Bronchial epithelial cell (primary cell): ENCODE measurements at places on chromosomes 12 and 14. TPM values are rescaled to one million over a fixed set of nuclear protein-coding genes. Genes with fewer than 3 reads are reported as not detected.

DNA sequence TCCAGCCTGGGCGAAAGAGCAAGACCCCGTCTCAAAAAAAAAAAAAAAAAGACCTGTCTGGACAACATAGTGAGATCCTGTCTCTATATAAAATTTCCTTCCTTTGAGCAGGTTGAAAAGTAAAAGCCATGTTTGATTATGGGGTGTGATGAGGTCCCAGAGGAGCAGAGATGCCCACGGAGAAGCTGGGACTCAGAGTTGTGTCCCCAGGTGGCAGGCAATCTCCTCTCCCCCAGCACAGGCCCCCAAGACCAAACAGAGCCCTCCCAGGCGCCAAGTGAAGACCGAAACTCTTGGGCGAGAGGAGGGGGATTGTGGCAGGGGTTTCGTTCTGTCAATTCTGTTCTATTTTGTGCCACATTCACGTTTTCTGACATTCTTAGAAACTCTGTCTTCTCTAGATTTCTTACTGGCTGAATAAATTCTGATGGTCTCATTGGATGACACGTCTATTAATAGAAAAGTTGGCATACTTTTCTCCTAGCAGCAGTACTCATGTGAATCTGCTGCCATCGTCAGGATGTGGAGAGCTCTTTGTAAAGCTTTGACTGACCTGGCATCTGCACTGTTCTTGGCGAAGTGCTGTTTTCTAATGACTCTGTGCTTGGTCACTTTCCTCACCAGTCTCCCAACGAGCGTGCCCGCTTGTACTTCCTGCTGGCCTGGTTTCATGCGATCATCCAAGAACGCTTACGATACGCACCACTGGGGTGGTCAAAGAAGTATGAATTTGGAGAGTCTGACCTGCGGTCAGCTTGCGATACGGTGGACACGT lies 43.4 kb downstream of the HSP90AA1 start:
- no peak for DNase-seq

DNA sequence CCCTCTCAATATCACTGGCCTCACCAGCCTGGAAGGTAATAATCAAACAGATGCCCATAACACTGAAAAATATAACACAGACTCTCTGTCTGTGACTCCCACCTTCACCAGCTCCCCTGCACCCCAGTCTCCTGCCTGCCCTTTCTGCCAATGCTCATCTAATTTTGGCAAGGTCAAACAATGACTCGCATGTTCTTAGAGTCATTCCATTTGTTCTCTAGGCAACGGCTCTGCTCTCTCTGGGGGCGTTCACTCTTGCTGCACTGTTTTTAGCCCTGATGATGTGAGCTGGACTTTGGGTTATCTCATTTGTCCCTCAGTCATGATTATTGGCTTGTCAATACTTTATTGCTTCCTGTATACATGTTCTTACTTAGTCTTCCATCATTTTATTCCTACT lies 691.8 kb downstream of the FLRT2 start:
- DNase-seq, result no peak

- no peak for DNase-seq
These were observed 162.7 kb downstream of the BTG1 start for GRCh38 chr12:91982946-91983345.

DNA sequence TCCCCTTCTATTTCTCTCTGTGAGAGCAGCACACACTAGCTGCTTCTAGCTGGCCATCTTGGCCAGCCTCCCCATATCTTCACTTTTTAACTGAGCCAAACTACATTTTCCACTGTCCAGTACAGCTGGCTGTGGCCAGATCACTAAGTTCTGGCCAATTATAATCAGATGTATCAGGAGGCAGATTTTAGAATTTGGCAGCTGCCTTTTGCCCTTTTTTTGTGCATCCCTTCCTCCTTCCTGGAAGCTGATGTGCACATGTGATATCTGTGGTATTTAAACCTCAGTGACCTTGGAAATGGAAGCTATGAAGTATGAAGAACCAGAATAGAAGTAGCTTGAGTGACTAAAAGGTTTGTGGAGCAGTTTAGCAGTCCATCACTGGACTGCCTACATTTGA lies 49.8 kb upstream of the ANO6 start:
- DNase-seq, result no peak

- DNase-seq, result peak; percentile 37
These were observed 543 bp upstream of the GLIPR1 start for GRCh38 chr12:75479963-75480461.

- no peak for DNase-seq
These were observed 391.9 kb downstream of the GALC start for GRCh38 chr14:87601036-87601435.

DNA sequence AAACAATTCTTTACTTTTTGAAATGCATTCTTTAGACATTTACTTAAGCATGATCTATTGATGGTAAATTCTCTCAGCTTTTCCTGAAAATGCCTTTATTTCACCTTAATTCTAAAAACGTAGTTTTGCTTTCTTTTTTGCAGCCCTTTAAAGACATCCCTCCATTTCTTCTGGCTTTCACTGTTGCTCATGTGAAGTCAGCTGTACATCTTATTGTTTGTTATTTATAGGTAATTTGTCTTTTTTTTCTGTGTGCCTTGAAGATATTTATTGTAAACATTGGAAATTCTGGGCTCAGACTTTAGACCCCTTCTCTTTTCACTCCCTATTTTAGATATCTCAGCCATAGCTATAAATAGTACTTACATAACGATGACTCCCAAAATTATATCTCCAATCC lies 70.4 kb downstream of the IFNG start:
- no peak for DNase-seq

DNA sequence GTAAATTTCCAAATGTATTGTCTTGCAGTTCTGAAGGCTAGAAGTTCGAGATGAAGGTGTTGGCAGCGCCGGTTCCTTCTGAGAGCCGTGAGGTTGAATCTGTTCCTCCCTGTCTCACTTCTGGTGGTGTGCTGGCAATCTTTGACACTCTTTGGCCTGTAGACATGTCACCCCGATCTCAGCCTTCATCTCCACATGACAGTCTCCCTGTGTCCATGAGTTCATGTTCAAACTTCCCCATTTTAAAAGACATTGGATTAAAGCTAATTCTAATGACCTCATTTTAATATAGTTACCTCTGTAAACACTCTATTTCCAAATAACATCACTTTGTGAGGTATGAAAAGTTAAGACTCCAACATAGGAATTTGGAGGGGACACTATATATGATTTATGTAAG lies 4.1 kb upstream of the RBM19 start:
- no peak for DNase-seq

DNA sequence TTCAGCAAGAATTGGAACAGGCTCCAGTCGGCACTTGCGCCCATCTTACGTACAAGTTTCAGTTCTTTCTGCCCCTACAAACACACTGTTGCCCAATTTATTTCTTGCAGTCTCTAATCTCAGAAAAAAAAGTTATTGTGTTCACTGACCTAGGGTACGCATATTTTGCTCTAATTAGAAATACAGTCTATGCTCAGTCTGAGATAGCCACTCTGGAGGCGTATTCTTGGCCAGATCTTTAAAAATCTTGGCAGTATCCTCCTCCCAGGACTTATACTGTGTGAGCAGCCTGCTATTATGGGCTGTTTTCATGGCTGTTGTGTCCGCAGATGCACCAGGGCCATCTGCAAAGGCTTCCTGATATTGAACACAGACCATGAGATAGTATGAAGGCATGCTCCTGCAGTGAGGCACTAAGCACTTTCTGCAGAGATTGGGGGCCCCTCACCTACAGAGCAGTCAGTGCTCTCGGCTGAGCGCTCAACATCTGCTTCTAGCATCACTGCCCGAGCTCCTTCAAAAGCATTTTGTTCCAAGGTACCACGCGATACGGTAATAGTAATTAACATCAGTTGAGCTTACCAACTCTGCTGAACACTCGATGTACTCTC lies 57.9 kb downstream of the PPM1H start:
- DNase-seq, result no peak

DNA sequence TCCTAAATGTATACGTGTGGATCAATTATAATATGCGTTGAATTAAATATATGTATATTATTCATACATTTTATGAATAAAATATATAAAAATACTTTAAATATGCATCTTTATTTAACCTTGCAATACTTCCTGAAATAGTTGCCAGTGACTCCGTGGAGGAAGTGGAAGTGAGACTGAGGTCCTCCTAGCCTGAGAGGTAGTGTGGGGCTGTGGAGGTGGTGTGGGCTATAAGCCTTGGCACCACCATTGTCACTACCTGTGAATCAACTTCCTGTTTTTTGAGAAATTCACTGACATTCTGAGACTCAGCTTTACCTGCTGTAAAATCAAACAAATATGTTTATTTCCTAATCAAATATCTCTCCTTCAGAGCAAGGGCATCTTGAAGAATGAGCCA lies 514.2 kb downstream of the VRK1 start:
- DNase-seq, result no peak

DNA sequence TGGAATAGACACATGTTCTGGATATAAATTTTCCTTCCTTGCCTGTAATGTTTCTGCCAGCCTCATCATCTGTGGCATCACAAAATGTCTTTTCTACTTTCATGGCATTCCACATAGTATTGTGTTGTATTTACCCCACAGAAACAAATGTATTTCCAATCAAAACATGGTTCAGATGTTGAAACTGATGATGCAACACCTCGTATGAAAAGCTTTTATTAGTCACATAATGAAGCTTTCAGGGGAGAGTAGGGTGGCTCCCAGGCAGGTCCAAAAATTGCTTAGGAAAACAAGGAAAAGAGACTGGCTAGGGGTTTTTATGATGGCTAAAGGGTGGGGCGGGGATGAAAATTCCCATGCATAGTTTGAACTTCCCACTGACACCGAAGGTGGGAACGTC lies 29.1 kb upstream of the ZNF641 start:
- DNase-seq, result peak; percentile 29

GRCh38 chr12:128426511-128426910 lies 159.5 kb downstream of the TMEM132C start:
- DNase-seq, result no peak

GRCh38 chr12:30847259-30847658 lies 79.3 kb upstream of the TSPAN11 start:
- peak; percentile 69 for DNase-seq

- no peak for DNase-seq
These were observed 752 bp downstream of the DACT1 start for GRCh38 chr14:58638231-58639197.

Gene ENDOU
- total RNA-seq, result 0.38 TPM in 1 of 2 replicates, not detected in the other

Gene PPP4R4
- total RNA-seq, result 14.0 and 23.8 TPM in 2 replicates

Gene PMEL
- 1.8 and 2.6 TPM in 2 replicates for total RNA-seq

Gene RPGRIP1
- total RNA-seq, result not detected in 2 replicates

Gene ITGB7
- total RNA-seq, result 8.4 and 15.7 TPM in 2 replicates
